GM12892 (cell line): ENCODE measurements at places on chromosomes 2 and 18.
A peak's percentile ranks its signal among the peaks of the same experiment; 100 is the strongest.

GRCh38 chr2:237672731-237673129, 45.3 kb downstream of the LRRFIP1 start:
- DNase-seq, result no peak

DNA sequence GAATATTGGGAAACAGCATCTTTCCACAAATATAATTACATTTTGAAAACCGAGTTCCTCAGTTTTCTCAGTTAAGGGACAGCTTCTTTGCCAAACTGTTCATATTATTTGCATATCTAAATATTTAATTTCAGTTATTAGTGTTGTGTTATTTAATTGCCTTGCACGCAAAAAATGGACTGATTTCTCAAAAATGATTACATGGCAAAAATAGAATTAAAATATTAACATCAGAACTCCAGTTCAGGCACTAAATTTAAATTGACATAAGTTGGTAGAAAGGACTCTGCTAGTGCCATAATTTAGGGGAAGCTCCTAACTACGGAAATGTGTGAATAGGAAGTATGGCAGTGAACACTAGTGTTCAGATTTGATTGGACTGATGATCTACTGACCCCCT, 209.6 kb downstream of the PARD3B start:
- DNase-seq, result no peak

GRCh38 chr2:64454386-64455332, 697 bp downstream of the LGALSL start:
- DNase-seq, result peak; percentile 78

DNA sequence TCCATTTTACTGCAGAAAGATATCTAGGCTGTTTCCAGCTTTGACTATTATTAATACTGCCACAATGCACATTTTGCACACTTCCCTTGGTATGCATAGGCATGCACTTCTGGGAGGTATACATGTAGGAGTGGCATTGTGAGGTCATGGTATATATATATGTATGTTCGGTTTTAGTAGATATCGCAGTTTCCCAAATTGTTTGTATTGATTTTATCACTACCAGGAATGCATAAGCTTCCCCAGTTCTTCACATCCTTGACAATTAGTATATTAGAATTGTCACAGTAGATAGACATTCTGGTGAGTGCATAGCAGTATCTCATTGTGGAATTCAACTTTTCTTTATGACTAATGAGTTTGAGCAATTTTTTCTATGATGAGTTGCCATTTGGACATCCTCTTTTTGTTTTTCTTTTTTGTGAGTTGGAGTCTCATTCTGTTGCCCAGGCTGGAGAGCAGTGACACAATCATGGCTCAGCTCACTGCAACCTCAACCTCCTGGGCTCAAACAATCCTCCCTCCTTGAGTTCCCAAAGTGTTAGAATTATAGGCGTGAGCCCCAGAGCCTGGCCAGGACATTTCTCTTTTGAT, 4.2 kb upstream of the GRB14 start:
- no peak for DNase-seq

GRCh38 chr2:157764386-157764785, 111.7 kb downstream of the ACVR1 start:
- DNase-seq, result no peak

DNA sequence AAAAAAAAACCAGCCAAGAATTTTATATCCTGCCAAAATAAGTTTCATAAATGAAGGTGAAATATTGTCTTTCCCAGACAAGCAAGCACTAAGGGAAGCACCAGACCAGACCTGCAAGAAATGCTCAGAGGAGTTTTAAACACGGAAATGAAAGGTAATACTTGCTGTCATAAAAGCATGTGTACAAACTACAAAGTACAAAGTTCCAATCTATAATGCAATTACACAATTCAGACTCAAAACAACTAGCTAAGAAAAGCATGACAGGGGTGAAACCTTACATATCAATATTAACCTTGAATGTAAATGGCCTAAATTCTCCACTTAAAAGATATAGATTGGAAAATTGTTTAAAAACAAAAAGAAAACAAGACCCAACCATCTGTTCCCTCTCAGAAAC, 45.0 kb upstream of the ASXL3 start:
- no peak for DNase-seq

DNA sequence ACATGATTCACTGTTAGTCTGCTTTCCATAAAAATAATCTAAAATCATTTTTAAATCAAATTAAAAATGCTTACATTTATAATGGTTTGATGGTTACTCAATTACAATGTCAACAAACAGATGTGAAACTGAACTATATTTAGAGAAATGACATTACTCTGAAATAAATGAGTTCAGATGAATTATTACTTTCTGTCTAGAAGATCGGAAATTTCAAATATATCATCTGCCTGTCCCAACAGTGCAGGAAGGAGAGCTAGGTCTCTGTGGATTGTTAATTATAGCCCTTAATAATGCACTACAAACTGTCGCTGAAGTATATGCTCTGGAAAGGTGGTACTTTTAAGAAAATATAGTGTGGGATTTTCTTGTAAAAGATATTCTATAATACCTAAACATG, 109.8 kb downstream of the DSEL start:
- DNase-seq, result no peak

DNA sequence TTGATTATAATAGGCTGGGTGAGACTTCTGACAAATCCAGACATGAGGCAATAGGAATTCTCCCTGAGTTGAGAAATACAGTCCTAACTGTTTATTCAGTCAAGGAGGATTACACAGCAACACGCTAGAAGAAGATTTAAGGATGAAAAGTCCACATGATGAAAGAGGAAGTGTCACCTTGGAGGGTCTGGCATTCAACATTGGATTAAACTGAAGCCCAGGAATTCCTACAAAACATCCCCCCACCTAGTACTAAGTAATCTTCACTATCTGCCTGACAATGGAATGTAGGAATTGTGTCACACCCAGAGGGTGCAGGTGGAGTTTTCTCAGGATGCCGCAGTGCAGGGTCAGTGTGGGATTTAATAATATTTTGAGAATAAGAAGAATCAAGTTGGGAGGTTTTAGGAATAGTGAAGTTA, 142.4 kb downstream of the SOCS6 start:
- no peak for DNase-seq

DNA sequence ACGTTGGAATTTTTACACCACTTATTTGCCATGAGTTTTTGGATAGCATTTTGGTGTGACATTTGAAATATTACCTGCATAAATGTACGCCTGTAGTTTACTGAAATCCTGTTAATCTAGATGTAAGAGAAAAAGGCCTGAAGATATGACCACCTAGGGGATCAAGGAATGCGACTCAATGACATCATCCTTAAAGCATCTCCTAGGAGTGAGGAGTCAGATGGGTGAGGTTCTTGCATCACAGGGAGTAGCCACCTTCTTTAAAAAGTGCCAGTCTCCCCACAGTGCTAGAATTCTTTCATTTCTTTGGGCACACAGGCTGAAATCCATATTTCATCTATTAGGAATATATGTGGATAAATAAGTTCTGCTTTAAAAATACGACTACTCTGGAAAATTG, 34.5 kb downstream of the ADCYAP1 start:
- DNase-seq, result no peak

- no peak for DNase-seq
These were observed 35.6 kb downstream of the PPP3R1 start for GRCh38 chr2:68216454-68217310.

DNA sequence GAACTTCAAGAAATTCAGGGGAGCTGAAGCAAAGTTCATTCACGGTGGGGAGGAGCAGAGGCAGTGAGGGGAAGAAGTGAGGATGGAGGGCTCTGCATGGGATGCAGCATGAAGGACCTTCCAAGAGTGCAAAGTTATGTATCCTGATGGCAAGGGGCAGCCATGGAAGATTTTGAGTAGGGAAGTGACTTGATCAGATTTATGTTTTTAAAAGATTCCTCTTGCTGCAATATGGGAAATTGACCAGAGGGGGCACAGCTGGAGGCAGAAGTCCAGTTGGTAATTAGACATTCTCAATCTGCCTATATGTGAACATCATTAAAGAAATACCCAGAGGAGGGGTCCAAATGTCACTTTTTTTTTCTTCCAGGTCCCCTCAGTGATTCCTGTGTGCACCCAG, 21.5 kb upstream of the ANXA4 start:
- DNase-seq, result no peak

GRCh38 chr2:6806604-6807003, 59.1 kb downstream of the CMPK2 start:
- no peak for DNase-seq

DNA sequence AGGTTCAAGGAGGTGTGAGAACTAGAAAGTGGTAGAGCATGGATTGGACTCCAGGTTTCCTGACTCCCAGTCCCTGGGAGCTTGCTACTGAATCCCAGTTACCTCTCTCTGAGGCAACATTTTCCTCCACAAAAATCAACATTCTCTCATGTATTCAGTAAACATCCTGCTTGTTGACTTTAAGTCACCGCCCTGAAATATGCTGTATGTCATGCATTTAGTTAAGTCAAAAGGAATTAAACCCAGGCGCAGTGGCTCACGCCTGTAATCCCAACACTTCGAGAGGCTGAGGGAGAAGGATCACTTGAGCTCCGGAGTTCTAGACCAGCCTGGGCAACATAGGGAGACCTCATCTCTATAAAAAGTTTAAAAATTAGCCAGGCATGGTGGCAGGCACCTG, 3.8 kb downstream of the MATN3 start:
- DNase-seq, result no peak

DNA sequence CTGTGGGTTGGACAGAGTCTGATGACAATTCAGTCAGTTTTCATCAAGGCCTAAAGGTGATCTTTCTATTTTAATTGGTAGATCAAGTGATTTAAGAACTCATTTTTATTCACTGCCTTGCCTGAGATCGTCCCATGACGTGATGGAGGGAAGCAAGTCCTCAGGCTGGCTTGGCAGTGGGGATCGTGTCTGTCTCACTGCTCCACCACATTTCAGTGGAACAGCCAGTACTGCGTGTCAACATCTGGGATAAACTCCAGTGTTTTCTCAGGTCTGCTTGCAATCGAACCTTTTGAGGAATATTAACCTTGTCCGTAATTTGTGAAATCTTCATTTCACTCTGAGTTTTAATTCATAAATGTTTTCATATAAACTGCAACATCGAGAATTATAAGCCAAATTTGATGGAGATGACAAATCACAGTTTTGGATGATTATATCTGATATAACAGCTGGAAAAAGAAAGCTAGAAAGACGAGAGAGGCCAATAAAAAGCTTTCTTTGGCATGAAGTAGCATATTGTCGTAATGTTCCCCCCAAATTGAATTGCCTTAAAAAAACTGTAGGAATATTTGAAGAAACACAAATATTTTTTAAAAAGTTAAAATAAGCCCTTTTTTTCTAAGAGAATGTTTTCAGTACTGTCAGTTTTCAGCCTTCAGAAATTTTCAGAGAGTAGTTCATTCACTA, 414.7 kb upstream of the SPRED2 start:
- no peak for DNase-seq

GRCh38 chr2:30662268-30663131, 144.7 kb downstream of the CAPN13 start:
- no peak for DNase-seq

DNA sequence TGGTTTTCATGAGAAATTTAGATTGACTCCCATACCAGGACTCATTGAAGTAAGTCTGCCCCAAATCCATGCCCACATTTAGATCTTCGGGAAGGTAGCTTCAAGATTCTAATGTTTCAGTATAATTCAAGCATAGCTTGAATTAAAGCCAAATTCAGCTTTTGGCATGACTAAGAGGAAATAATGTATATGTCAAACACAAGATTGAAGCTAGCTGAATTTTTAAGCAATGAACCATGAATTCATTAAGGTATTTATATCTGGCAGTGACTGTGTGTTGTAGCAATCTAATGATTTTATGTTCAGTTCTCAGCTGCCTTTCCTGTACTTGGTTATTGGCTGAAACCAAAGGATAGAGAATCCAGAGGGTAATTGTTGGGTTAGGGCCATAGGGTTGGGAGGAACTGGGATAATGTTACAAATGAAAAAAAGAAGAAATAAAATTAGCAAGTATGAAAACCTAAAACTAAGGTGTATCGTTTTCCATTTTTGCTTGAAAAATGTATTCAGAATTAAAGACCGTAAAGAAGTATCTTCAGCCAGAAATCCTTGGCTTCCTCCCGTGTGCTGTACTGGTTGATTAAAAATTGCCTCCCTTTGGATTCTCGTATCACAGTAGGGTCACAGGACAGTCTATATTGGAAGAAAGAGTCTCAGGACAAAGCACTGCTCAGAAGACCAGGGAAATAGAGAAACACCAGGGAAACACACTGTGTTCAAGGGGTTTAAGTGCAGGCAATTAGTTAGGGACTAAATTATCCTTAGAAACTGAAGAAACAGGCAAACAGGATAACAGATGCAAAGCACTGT, 119.0 kb upstream of the FN1 start:
- DNase-seq, result no peak

GRCh38 chr18:58046093-58046793, 2.2 kb downstream of the NEDD4L start:
- DNase-seq, result no peak

DNA sequence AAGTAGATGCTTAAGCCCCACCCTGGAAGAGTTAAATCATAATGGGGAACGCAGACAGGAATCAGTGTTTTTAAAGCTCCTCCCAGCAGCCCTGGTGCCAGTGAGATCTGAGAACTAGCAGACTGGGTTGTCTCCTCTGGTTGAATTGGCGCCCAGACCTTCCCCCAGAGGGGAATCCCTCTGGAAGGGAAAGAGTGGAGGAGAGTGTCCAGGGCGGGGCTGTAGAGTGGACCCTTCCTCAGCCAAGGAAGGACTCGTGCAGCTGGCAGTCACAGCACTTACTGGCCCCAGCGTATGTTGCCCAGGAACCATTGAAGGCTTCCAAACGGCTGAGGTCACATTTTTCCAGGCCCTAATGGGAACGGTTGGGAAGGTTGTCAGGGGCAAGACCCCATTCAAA, 62.5 kb downstream of the TGOLN2 start:
- DNase-seq, result no peak

GRCh38 chr2:77484026-77484425, 38.1 kb downstream of the LRRTM4 start:
- DNase-seq, result no peak

- no peak for DNase-seq
These were observed 93.6 kb upstream of the CBLN2 start for GRCh38 chr18:72637721-72638120.

- no peak for DNase-seq
These were observed 18.9 kb downstream of the PHLPP1 start for GRCh38 chr18:62734290-62734689.
